ENCODE measurements at places on chromosomes 7 and 10.

- no peak for DNase-seq
These were observed 317.3 kb downstream of the TCERG1L start for GRCh38 chr10:130994191-130994590.

- no peak for DNase-seq
These were observed 80.8 kb downstream of the UPF2 start for GRCh38 chr10:11961771-11962170.

DNA sequence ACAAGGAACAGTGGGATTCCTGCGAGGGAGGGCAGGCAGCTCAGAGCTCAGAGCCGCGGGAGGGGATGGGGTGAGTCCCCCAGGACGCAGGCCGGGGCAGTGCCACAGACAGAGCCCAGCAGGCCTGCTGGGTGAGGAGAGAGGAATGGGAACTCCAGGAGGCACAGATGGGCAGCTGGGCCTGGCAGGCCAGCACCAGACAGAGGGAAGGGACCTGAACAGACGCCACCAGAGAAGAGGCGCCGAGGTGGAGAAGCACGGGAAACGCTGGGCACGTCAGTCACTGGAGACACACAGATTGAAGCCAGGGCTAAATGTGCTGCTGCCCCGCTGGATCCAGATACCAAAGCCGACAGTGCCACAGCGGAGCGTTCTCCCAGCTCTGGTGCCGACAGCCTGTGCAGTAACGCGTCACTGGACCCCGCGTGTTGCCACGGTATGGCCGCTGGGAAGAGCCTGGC is 225.8 kb downstream of the MAD1L1 start:
- no peak for DNase-seq

DNA sequence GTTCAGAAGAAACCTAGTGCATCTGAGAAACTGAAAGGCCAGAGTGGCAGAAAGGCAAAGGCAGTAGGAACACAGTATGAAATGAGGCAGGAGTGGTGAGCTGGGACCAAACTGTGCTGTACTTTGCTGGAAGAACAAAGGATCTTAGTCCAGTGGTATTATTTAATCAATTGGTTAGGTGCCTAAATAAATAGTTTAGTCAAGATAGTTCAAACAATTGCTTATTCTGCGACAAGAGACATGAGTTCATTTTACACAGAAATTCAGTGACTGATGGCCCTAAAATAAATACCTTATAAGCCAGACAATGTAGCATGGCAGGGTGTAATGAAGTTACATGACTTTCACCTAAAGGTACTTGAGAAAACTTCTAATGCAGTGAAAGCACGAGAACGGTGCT is 181.8 kb upstream of the LRRN3 start:
- DNase-seq, result no peak

DNA sequence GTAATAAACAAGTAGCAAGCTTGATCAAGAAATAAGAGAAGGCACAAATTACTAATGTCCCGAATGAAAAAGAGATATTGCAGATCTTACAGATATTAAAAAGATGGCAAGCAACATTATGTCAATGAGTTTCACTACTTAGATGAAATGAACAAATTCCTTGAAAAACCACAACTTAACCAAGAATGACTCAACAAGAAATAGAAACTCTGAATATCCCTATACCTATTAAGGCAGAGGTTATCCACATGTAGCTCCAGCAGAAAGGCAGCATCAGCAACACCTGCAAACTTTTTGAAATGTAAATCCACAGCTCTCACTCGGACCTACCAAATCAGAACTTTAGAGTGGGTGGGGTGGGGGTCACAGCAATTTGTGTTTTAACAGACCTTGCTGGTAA is 33.6 kb downstream of the PDE1C start:
- peak; percentile 56 for DNase-seq

All from adipocyte (in vitro differentiated cells).